ENCODE measurements at places on chromosomes 1 and 21.

DNA sequence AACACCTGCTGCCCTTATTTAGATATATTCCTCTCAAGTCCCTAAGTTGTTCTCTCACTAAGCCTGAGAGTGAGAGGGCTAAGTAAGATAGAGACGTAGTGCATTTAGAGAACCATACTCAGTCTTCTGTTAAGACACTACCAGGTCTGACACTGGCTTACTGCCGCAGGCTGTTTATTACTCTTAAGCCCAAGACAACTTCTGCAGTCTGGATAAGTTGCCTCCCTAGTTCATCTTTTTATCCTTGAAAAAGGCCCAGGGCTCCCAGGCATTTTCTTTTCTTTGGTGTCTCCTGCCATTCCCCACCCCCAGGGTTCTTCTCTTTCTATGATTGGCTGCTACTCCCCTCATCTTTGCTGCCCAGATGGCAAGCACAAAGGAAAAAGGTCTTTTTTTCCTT lies 38.7 kb downstream of the CACHD1 start:
- no peak for DNase-seq

DNA sequence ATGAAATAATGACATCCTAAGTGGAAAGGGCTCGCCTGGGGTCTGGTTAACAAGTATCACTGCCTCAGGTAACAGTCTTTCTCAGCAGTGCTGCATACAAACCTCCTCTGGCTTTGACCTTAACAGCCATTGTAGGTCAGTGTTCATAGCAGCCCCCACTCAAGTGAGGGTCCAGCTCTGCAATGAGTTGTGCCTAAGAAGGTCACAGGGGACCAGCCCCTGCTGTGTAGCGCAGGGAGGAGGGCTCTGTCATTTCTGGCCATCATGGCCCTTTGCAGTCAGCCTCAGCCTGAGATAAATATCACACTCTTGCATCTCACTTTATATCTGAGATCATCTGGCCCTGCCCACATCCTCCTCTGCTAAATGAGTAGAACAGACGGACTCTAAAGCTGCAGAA lies 18.1 kb upstream of the MYSM1 start:
- DNase-seq: no peak

GRCh38 chr1:227929751-227930472 lies 17.8 kb downstream of the WNT9A start:
- DNase-seq: no peak

DNA sequence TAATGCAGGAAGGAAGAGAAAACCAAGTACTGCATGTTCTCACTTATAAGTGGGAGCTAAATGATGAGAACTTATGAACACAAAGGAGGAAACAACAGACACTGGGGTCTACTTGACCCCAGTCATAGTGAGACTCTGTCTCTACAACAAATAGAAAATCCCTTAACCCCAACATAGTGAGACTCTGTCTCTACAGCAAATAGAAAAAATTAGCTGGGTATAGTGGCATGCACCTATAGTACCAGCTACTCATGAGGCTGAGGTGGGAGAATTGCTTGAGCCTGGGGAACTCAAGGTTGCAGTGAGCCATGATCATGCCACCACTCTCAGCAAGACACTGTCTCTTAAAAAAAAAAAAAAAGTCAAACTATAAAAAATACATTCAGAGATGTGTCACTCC lies 42.7 kb downstream of the GIPC2 start:
- no peak for DNase-seq

DNA sequence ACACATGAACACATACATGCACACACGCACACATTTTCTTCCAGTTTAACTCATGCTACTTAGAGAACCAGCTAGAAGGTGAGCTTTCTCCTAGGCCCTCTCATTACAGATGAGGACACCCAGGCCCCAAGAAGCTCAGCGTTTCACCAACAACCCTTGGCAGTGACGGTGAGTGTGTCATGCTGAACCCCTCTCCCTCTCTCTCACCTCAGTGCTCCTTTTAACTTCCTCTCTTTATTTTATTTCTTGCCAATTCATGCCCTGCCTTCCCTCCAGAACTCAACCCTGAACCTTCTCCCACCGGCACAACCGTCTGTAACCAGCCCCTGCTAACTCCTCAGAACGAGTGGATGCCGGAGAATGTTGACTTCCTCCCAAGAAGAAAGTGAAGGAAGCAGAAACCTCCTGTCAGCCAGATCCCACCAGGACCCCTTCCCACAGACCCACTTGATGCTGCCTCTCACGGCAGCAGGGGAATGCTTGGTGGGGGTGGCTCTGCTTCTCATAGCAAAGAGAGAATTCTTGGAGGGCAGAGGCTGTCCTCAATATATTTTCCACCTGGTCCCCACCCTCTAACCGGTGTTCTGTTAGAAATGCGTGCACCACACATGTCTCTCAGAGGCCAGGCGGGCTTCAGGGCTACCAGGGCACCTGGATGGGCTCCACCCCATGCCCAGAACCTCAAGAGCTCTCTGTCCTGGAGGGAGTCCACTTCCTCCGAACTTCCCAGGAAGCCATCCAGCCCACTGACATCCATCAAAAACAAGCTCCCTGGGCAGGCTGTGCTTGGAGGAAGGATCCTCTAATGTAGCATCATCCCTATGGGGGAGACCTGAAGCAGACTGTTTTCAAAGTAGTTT lies 134.0 kb downstream of the TOMM20 start:
- DNase-seq: no peak

DNA sequence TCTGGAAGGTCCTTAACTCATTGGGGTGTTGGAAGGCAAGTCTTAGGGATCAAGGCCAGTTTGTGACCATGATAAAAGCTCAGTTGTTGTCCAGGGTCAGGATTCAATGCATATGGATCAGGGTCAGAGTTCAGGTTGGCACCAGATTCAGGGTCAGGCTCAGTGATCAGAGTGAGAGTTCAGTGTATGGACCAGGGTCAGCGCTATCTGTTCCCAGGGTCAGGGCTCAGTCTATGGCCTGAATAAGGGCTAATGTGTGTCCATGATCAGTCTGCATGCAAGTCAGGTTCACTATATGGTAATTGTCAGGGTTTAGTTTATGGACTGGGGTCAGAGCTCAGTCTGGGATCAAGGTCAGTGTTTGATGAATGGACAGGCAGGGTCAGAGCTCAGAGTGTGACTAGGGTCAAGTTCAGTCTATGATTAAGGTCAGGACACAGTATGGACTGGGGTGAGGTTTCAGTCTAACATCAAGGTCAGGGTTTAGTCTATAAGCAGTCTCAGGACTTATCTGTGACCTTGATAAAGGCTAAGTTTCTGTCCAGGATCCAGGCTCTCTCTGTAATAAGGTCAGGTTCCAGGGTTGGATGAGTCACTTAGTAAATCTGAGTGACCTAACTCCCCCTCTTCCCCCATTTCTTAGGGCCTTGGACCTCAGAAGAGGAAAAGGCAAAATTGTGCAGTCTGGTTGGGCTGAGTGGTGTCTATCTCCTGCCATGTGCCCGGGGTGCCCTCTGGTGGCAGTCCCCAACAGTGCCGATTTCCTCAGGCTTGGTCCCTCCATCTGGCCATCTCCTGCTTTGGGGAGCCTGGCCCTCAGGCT lies 23.8 kb downstream of the KNCN start:
- peak; percentile 24 for DNase-seq

GRCh38 chr1:39890273-39890672 lies 7.0 kb upstream of the TRIT1 start:
- no peak for DNase-seq

DNA sequence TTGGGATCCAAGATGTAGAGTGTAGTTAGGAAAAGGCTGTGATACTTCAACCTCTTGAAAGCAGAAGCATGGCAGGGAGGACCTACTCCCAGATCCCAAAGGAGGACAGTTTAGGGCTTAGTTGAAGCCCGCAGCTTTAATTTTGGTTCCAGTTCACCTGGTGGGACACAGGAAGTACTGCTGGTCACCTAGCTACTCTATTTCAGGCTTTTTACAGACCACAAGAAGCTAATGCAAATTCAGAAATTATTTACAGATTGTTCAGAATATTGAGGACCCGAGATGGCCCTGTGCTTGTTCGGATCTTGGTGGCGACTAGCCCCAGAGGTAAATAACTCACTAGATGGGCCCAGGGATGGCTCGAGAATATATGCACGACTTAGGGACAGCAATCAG lies 6.4 kb upstream of the SMCP start:
- DNase-seq: no peak

GRCh38 chr1:56688522-56689026 lies 43.5 kb downstream of the PRKAA2 start:
- no peak for DNase-seq

- DNase-seq: no peak
Observed at GRCh38 chr1:3588395-3588794, 22.9 kb downstream of the MEGF6 start.

GRCh38 chr1:213284626-213285025 lies 233.6 kb downstream of the RPS6KC1 start:
- no peak for DNase-seq

DNA sequence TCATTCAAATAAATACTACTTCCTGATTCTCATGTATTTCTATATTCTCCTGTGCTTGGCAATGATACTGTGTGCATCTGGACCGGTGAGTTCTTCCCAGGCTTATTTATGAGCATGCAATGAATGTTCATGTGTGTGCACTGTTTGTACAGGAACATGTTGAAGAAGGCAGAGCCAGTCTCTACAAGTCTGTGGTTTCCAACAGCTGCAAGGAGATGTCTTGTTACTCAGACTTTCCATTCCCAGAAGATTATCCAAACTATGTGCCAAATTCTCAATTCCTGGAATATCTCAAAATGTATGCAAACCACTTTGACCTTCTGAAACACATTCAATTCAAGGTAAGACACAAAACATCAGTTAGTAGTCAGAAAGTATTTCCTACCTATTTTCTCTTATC lies 19.1 kb downstream of the FMO1 start:
- DNase-seq: no peak
